ENCODE measurements at places on chromosomes 2 and 18.
A peak's percentile ranks its signal among the peaks of the same experiment; 100 is the strongest.

DNA sequence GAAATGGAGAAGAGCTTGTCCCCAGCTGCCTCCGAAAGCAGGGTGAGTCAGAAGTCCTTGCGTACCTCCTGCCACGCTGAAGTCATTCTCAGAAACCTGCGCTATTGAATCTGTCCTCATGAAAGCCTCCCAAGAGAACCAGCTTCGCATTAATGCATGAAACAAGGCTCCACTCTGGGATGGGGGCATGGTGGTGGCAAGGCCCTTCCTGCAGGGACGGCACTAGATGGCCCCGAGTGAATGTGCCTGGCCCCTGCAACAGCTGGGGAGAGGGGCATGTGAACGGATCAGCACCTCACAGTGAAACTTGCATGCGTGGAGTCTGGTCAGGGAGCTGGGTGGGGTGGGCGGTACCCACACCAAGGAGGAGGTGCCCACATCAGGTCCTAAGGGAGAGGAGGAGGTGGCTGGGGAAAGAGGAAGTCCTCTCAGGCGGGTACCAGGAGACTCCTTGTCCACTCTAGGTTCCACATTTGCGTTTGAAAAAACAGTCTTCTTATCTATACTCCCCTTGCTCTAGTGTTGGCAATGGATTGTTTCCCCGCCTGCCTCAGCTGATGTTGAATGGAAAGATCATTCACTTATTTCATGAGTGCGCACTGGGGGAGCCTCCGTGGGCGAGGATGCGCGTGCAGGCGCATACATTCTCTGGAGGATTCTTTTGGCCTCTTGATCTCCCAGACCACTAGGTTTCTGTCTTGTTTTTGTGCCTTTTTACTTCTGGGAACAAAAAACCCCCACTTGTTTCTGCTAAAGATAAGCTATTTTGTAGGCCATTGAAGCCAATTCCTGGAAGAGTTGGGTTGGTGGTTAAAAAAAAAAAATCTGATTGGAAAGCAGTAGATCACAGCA lies 104.7 kb downstream of the KLHL29 start:
- no peak for DNase-seq

DNA sequence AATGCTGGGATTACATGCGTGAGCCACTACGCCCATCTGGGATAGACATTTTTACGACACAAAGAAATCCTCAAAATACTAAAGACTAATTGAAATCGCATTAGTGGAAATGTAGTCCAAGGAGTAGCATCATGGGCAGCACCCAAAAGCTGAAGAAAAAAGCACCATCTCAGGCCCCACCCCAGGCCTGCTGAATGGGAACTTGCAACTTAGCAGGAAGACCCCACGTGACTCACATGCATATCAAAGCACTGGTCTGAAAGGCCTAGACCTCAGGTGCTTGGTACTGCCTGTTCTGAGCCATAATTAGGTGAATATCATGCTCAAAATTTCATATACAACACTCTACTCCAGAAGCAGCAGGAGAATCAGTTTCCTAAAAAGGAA lies 28.9 kb downstream of the SPRED2 start:
- DNase-seq = no peak

DNA sequence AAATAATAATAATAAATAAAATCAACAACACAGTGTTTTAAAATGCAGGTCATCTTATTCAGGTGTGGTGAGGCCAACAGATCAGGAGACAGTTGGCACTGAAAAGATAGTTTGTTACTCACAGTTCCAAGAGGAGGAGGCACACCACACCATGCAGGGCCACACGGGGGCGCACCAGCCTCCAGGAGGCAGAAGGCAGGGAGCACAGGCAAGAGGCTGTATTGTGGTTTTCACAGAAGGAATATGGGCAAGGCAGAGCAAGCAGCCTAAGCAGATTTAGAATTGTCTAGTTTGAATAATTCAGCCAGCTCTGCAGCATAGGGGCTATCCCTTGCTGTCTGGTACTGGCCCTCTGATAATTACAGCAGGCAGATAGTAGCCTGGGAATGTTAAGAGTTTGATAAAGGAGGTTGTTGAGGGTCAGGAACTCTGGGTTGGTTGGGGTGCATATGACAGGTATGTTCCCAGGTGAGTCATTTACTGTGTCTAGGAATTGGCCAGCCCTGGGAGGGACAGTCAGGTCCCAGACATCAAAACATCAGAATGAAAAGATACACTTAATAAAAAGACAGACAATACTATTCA lies 31.3 kb downstream of the KIAA2012 start:
- DNase-seq = peak; percentile 19

DNA sequence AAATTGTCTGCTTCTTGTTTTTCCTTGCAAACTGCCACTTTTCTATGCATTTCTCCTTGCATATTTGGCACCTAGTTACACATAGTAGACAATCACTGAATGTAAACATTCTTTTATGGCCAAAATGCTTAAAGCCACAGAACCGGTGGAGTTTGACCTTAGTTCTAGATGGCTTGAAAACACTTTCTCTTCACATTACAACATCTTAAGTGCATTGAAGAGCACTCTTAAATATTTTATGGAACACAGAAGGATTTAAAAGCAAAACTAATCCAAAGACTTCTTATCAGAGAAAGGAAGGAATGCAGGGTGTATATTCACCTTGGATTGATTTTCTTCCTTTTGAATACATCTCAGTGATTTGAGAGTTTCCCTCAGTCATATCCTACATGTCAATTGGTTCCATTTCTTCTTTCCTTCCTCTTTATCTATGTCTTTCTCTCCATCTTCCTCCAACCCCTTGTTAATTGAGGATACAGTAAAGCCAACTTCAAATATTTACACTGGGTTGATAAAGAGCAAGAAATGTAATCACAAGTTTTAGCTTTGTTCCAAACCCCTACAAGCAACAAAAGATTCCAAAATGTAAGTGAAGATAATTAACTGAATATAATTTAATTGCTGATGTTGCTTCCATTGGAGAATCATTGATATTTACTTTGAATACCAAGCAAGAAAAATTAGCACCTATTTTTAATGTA lies 548.0 kb downstream of the CNTNAP5 start:
- no peak for DNase-seq

DNA sequence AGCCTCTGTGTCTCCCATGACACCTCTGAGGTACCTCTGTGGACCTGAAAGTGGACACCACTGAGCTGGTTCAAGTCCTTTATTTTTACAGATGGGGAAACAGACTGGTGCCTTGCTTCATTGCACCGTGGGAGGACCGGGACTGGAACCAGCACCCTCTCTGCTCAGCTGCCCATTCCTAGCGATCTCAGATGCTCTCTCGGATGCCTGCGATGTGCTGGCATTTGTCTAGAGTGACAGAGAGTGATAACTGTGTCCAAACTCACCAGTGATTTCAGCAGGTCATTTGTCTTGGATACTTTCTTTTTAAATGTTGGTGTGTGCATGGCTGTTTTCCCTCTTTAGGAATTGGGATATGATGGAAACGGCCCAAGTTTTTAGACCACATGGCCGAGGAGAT lies 30.1 kb upstream of the LYPD6B start:
- no peak for DNase-seq

Data from HS-27A (cell line).